ENCODE measurements at places on chromosomes 2 and 18.
A peak's percentile ranks its signal among the peaks of the same experiment; 100 is the strongest.

DNA sequence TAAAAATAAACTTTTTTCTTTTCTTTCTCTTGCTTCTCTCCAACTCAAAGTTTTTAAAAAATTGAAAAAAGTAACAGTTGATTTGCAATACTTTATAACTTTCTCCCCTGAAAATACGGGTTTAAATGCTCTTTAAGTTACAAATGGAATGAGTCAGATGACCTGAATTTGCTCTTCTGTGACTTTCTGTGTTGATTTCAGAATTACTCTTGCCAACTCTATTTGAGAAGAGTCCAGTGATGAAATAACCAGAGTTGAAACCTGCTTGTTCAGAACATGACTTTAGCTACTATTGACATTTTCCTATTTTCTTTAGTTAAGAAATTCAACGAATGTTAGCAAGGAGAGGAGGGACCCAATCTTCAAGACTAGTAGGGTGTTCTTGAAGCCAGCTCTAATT lies 146.1 kb upstream of the ZSWIM2 start:
- no peak for DNase-seq

DNA sequence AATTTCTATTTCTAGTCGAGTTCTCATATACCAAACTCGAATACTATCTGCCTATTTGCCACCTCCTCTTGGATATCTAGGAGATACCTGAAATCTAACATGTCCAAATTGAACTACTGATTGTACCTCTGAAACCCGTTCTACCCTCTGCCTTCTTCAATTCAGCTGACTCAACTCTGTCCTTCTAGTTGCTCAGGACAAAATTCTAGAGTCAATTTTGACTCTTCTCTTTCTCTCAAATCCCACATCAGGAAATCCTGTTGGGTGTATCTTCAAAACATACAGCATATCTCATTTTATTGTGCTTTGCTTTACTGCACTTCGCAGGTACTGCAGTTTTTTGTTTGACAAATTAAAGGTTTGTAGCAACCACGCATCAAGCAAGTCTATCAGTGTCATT lies 137.8 kb downstream of the ZAP70 start:
- no peak for DNase-seq

DNA sequence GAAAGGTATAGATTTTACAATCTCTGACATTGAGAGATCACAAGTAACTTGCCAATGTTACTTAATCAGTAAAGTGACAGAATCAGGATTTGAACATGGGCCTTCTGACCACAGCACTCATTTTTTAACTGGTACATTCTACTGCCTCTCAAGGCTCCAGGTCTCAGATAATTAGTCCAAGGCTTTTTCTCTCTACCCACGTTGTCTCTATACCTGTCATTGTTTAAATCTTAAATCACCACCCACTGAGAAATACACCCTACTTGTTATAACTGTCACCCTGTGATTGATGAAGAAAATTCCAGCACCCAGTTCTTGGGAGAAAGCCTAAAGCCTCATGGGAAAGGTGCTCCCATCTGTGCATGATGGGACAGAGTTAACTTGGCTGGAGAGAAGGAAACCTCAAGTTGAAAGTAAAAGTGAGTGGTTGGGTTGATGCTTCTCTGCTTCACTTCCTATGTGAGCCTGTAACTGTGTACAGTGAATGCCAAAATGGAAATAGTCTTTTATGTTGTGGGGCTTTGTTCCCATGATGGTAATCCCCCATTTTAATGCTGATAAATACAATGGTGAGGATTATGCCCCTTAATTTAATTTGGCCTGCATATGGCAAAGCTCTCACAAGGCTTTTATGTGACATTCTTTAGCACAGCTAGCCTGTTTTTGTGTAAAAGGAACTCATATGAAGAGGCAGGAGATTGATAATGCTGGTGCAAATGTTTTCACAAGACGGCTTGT lies 190.1 kb upstream of the SP5 start:
- no peak for DNase-seq

GRCh38 chr2:100060875-100061274 lies 81.5 kb downstream of the AFF3 start:
- no peak for DNase-seq

DNA sequence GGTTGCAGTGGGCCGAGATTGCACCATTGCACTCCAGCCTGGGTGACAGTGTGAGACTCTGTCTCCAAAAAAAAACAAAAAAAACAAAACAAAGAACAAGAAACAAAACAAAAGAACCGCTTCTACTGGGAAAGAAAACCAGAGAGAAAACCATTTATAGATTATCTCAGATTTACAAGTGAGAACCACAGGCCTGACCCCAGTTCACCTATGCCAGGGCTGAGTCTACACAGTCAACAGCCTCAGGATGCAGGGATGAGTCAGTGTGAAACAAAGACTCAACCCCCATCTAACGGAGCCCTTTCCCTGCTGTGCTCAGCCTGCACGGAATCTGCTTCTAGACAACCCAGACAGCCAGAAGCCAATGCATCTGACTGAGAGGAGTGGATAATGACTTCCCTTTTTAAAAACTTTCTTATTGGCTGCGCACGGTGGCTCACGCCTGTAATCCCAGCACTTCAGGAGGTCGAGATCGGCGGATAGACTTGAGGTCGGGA lies 25.5 kb upstream of the YWHAQ start:
- no peak for DNase-seq

DNA sequence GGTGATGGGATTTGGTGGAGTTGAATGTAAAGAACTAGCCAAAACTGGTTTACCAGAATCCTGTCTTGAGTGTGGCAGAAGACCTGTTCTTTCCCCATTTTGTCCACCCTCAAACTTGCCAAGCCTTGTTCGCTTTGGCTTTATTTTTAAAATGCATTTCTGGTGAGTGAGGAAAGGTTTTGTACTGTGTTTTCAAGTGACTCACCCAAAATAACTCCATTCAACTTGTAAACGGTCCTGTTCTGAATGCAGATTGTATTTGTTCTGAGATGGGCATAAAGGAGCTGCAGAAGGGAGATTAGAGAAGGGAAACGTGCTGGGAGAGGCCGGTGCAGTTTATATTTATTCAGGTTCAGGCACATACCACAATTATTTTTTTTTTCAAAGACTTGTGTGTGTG lies 5.3 kb upstream of the ITPRID2 start:
- no peak for DNase-seq

DNA sequence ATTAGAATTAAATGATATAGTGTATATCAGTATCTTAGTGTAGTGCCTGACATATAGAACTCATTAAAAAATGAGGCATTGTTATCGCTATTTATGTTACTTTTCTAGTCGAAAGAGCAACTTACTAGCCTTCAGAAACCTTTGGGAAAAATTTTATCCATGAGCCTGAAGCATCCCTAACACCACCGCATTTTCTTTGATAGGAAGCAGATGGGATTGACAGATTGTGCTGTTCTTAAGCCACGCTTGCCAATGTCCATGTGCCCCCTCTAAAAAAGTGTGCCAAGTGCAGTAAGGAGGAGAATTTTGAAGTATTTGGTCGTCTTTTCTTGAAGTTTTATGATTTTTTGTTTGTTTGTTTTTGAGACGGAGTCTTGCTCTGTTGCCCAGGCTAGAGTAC lies 29.1 kb downstream of the PPM1B start:
- DNase-seq = no peak

- DNase-seq = no peak
Measured at GRCh38 chr18:2409906-2410305, 161.4 kb downstream of the METTL4 start.

DNA sequence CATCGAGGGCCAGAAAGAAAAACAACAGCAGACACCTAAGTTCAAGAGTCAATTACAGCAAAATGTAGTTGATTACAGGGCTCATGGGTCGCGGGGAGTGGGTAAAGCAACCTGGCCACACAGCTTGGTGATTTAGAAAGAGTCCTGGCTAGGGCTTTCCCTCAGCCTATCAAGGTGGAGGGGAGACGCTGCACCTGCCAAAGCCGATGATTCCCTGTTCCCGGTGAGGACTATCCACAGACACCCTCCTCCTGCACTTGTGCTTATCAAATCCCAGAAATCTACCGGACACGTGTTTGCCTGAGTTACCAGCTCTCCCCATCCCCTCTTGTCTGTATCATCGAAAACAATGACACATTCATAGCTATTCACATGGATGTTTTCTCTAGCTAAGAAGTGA lies 7.0 kb upstream of the SOX11 start:
- DNase-seq = no peak

- DNase-seq = no peak
Measured at GRCh38 chr2:121897335-121897970, 142.0 kb downstream of the TSN start.

GRCh38 chr2:8232871-8233270 lies 449.0 kb upstream of the ID2 start:
- DNase-seq = no peak

DNA sequence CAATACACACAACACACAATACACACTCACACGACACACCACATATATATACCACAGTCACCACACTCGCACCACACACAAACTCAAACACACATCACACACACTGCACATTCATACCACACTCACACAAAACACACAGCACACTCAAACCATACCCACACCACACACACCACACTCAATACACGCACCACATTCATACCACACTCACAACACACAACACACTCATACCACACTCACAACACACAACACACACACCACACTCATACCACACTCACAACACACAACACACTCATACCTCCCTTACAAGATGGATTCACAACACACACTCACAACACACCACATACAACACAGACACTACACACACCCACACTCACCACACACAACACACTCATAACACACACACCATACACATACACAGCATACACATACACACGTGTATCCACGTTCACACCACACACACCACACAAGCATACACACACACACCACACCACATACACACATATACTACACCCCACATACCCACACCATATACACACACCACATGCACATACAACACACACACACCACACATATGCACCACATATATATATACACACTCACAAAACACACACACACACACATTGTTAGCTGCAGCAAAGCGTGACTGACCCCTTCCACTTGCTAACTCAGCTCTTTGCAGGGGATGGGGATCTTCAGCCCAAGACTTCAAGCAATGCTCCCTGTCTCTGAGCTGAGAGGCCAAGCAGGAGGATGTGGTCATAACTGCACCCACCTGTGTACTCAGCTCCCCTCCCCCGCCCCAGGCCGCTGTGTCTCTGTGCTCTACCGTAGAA lies 59.0 kb downstream of the SDC1 start:
- DNase-seq = no peak

- DNase-seq = no peak
Measured at GRCh38 chr2:239215136-239215925, 185.5 kb downstream of the HDAC4 start.

- peak; percentile 11 for DNase-seq
Measured at GRCh38 chr18:9612215-9612830, 2.0 kb downstream of the PPP4R1 start.

- DNase-seq = no peak
Measured at GRCh38 chr2:227570615-227571014, 28.1 kb upstream of the SCYGR2 start.

DNA sequence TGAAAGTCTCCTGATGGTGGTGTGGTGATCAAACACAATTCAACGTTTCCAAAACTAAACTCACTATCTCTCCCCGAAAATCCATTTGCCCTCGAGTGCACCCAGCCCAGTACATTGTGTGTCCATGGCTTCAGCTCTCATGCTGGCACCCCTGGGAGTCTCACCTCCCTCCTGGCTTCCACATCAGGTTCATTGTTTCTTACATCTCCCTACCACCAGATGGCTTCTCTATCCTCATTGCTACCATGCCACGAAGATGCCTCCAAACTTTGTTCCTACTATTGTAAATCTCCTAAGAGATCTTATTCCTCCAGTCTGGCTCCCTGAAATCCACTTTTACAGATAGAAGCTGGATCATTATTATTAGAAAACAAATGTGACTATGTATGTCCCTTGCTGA lies 197.0 kb downstream of the MYT1L start:
- DNase-seq = no peak

- DNase-seq = no peak
Measured at GRCh38 chr18:62399781-62400308, 74.7 kb downstream of the TNFRSF11A start.

- DNase-seq = no peak
Measured at GRCh38 chr2:222330910-222331309, 32.1 kb upstream of the PAX3 start.

GRCh38 chr18:35619464-35619863 lies 37.9 kb downstream of the GALNT1 start:
- DNase-seq = no peak

GRCh38 chr18:31970617-31971016 lies 27.7 kb upstream of the TRAPPC8 start:
- DNase-seq = no peak

GRCh38 chr2:221981912-221982470 lies 316.8 kb downstream of the PAX3 start:
- no peak for DNase-seq

GRCh38 chr18:6434481-6434880 lies 19.8 kb upstream of the L3MBTL4 start:
- DNase-seq = no peak

DNA sequence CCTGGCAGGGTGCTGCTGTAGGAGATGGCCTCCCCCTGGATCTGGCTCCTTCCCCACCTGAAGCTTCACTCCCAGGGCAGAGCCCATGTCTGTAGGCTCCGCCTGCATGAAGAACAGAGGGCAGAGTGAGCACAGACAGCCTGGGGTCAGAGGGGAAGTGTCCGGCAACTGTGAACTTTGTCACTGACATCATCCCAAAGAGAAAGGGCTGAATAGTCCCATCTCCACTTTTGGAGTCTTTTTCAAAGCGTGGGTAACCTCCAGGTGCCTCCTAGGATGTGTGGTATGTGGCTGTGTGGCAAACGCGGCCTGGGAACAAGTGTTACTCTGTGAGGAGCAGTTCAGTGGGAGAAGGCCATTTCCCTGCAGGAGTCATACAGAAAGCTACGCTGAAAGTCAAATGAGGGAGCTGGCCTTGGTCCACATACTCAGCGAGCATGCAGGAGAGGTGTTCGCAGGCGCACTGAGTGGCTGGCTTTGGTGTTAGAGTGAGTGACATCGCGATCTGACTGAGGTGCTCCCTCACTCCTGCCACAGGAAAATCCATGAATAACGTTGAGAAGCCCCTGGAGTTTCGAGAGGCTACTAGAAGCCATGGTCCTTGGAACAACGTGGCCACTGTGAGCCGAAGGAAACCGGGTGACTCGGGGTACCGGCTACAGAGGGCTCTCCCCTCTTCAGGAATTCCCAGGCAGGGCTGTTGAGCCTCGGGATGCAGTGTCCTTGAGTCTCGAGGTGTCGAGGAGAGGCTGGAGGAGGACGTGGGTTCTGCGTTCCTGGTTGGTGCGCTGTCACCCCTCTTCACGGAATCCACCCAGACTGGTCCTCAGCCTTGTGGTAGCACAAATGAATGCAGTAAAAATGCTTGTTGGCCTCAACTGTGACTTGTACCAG lies 54.7 kb downstream of the CABLES1 start:
- DNase-seq = no peak

DNA sequence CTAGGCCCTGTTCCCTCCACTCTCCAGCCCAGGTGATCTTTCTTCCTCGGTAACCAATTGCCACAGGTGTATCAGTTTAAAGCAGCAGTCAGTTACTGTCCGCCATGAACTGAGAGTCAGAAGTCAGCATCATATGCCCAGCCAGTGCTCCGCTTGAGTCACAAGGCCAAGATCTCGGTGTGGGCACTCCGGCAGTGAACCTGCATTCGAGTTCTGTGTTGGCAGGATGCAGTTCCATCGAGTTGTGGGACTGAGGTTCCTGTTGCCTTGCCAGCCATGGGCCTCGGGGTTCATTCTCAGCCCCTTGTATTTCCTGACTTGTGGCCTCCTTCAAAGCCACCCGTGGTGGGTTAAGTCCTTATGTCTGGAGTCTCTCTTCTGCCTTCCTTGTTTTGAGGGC lies 3.1 kb upstream of the TMEM185B start:
- no peak for DNase-seq

Measured in stimulated activated CD8-positive, alpha-beta memory T cell treated with anti-CD3 and anti-CD28 coated beads, Interleukin-15, amount 100 ng/mL, for 1 hour (primary cell).